ENCODE measurements at places on chromosomes 4 and X.

DNA sequence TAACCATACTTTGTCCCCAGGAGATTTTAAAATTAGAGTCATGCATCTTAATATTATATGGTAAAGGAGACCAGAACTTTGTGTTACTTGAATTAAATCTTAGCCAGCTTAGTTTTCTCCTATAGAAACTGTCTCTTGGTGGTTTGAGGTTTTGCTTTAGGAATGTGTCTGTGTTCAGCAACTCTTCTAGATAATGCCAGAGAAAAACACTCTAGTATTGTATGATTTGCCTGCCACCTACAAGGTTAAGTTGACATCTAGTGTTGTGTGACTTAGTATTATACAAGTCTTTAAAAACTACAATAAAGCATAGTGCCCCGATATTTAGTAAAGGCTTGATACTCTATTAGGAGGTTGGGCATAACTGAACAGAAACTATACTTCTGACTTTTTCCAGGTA is 2.1 kb downstream of the UGT8 start:
- DNase-seq, result no peak

DNA sequence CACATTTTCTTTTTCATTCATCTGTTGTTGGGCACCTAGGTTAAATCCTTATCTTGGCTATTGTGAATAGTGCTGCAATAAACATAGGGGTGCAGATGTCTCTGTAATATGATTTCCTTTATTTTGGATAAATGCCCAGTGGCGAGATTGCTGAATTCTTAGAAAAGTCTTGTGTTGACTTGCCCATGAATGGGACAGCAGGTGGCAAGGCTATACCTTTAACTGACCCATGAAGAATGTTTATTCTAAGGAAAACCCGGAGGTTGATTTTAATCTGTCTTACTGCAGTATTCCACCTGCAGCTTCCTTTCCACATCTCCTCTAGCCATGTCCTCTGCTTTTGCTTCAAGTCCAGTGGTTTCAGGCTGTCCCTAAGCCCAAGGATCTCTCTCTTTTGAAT is 220.6 kb downstream of the SNCA start:
- DNase-seq, result no peak

GRCh38 chrX:4277122-4277521 is 563.7 kb upstream of the PRKX start:
- no peak for DNase-seq

DNA sequence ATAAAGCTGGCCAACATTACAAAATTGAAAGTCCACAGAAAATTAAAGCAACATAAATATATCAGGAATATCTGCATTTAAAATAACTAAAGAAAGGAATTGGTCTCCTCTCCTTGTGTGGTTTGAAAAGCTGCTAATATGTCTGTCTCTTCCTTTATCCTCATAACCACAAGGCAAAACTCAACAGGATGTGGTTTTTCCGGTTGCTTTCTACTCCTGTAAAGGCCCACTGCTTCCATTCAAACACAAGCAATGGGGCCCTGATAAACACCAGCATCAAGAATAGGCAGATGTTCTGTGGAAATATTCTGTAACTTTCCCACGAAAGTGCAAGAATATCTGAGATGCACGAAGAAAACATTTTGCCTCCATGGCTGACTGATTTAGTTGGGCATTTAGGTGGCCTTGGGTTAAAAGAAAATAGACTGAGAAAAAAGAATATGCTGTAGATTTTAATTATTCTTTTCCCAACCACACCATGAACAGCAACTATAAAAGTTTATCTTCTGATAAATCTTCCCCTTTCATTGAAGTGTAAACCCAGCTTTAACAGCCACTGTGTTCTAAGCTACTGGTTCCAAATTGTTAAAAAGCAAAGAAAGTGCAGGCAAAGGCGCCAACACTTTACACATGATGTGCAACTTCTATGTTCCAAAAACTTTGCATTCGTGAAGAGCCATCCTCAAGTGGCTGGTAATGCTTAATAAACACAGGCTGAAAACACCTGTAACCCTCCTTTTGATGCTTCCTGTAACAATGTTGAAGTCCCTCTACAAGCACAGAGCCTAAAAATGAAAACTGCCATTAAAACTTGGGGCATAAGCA is 50.5 kb upstream of the NDST3 start:
- DNase-seq, result peak; percentile 1

DNA sequence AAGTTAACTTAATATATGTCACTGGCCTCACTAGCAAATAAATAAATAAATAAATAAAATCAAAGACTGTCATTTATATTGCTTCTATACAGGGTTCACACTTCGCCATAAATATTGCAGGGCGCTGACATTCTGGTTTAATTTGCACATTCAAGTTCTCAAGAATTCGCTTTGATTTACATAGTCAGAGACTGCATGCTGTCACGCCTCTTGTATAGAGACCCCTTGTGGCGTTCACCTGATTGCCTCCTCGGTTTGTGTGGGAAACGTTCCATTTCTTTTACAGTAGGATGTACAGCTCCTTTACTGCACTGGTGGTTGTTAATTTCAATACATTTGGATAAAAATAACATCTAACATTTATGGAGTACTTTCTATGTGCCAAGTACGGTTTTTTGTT is 71.3 kb upstream of the ADGRG2 start:
- DNase-seq, result no peak

- no peak for DNase-seq
Observed at GRCh38 chr4:176308441-176308840, 11.3 kb upstream of the SPCS3 start.

GRCh38 chr4:154989511-154989910 is 208.4 kb downstream of the RBM46 start:
- DNase-seq, result no peak

GRCh38 chr4:140078366-140078765 is 75.6 kb downstream of the MAML3 start:
- no peak for DNase-seq

DNA sequence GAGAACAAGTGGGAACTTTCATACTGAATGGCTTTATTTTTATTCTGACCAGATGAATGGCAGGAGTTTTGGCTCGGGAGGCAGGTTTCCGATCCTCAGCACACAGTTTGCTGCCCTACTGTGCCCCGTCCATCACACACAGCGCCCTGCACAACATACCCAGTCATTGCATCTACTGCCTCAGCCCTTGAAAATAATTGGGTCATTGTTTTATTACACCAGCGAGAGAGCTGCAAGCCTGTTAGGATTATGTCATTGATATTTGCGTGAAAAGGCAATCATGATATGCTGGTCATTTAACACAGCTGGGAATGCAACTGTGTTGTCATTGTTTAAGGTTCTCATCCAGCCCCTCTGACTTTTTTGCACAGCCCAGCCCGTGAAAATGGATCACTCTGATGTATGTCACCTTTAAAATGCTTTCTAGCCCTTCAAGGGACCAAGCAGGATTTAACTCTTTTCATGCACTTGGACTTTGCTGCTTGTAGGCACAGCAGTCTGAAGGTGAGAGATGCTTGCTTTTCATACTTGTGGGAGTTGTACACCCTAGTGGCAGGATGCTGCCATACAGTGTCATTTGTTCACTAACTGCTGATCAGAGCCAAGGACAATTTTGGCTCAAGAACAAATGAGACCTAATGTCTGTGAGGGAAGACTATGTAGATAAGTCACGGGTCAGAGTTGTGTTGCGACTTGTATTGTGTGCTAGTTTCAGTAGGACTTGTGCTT is 62.3 kb downstream of the RTL9 start:
- peak; percentile 47 for DNase-seq

DNA sequence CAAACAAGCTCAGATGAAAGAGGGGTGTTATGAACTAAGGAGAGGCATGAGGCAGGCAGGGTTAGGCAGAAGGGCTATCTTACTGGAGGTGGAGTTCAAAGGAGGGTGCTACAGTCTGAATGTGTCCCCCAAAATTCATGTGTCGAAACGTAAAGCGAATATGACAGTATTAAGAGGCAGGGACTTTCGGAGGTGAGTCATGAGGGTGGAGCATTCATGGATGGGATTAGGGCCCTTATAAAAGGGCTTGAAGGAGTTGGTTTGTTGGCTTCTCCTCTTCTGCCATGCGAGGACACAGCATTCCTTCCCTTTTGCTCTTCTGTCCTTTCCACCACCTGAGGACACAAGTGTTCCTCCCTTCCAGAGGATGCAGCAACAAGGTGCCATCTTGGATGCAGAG is 22.9 kb downstream of the APLN start:
- no peak for DNase-seq

Measured in spinal cord (tissue), 10 donors.